ENCODE measurements at places on chromosomes 11 and 22.

- no peak overlapping the region for H3K4me3 ChIP-seq
- no peaks in the 10 kb centered on the region for H3K27me3 ChIP-seq
- peaks cover 72% of the 10 kb centered on the region for H3K36me3 ChIP-seq
- no peaks in the 10 kb centered on the region for H3K4me1 ChIP-seq
- no peak overlapping the region for H3K27ac ChIP-seq
Observed at GRCh38 chr22:31099386-31099785, 8.0 kb downstream of the SELENOM start.

GRCh38 chr22:17233348-17234043 is 14.3 kb upstream of the ADA2 start:
- H3K27ac ChIP-seq, result no peak overlapping the region
- H3K4me1 ChIP-seq, result no peaks in the 10 kb centered on the region
- no peaks in the 10 kb centered on the region for H3K36me3 ChIP-seq
- H3K27me3 ChIP-seq, result no peaks in the 10 kb centered on the region
- no peak overlapping the region for H3K4me3 ChIP-seq
- DNase-seq, result no peak

DNA sequence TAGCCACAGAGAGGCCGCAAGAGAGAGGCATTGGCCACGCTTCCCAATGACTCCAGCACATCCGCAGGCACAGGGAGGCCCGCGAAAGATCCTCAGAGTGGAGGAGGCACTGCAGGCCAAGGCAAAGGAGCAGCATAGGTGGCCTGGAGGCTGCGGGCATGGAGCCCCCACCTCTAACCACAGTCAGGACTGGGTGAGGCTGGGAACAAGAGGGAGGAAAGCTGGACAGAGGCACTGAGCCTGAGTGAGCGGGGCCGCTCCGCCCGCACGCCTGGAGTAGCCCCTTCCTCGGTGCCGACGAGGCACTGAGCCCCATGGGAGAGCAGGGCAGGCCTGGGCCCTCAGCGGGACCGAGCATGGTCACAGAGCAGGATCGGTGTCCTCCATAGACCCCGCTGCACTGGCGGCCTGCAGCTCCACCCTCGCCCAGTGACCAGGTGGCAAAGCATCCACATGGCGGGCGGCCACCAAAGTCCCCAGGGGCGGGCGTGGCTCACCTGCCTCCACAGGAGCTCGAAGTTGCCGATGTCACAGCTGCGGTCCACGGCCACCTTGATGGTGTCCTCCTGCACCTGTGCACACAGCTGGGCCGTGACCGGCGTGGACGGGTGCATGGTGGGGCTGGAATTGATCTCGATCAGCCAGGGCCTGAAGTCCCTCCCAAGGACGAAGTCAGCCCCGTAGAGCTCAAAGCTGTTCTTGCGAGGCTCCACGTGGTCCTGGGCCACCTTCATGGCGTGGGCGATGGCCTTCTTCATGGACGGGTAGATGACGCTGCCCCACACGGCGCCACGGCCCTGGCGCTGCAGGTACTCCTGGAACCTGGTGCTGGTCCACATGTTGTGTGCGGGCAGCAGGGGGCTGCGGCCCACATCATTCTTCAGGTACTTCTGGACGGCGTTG is 18.9 kb upstream of the IL17REL start:
- H3K4me1 ChIP-seq, result no peaks in the 10 kb centered on the region
- no peak for DNase-seq
- H3K4me3 ChIP-seq, result no peak overlapping the region
- H3K27ac ChIP-seq, result no peak overlapping the region
- H3K27me3 ChIP-seq, result peaks cover 3% of the 10 kb centered on the region
- H3K36me3 ChIP-seq, result no peaks in the 10 kb centered on the region

- DNase-seq, result no peak
- H3K27me3 ChIP-seq, result no peaks in the 10 kb centered on the region
- no peak overlapping the region for H3K27ac ChIP-seq
- no peaks in the 10 kb centered on the region for H3K36me3 ChIP-seq
- no peak overlapping the region for H3K4me3 ChIP-seq
Observed at GRCh38 chr11:18736590-18737148, 10.7 kb upstream of the IGSF22 start.

DNA sequence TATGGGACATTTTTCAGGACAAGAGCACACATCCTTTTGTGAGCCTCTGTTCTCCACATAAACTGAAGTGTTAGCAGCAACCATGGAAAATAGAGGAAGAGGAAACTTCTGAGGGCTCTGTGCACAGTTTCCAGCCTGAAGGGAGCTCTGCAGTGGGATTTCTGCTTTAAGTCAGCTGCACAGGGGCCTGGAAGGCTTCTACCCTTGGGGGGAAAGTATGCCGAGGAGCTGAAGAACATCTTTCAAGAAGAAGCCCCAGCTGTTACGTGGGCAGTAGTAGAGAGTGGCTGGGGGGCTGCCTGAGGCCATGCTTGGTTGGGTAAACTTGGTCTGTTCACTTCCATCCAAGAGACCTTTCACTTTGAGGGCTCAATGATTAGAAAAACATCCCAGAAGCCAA is 82.7 kb upstream of the EED start:
- H3K27ac ChIP-seq, result peak overlapping the region; percentile 92
- no peaks in the 10 kb centered on the region for H3K27me3 ChIP-seq
- no peak overlapping the region for H3K4me3 ChIP-seq
- DNase-seq, result no peak
- no peaks in the 10 kb centered on the region for H3K36me3 ChIP-seq

DNA sequence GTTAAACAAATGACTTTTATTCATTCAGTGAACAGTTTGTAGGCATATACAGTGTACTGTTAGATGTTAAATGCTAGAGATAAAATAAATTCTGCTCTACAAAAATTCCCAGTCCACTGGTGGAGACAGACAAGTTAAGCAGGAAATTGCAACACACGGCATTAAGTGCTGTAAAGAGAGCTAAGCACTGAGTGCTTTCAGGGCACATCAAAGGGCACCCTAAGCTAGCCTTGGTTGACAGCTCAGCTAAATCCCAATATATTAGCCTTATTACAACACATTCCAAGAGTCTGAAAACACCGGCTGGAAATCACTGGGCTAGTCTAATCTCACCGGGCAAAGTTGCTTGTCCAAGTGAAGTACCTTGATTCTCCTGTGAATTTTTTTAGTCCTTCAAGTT is 55.1 kb downstream of the NOX4 start:
- no peak overlapping the region for H3K27ac ChIP-seq
- H3K36me3 ChIP-seq, result peaks cover 3% of the 10 kb centered on the region
- no peak for DNase-seq
- no peaks in the 10 kb centered on the region for H3K27me3 ChIP-seq
- no peaks in the 10 kb centered on the region for H3K4me1 ChIP-seq

GRCh38 chr11:116948391-116948790 is 111.0 kb upstream of the APOA1 start:
- H3K4me3 ChIP-seq, result no peak overlapping the region
- H3K27me3 ChIP-seq, result no peaks in the 10 kb centered on the region
- peaks cover 3% of the 10 kb centered on the region for H3K4me1 ChIP-seq
- peak; percentile 85 for DNase-seq

GRCh38 chr22:39528681-39529486 is 3.7 kb downstream of the RPS19BP1 start:
- no peak overlapping the region for H3K27ac ChIP-seq
- H3K36me3 ChIP-seq, result peaks cover 37% of the 10 kb centered on the region
- H3K4me1 ChIP-seq, result peaks cover 22% of the 10 kb centered on the region
- H3K27me3 ChIP-seq, result no peaks in the 10 kb centered on the region

DNA sequence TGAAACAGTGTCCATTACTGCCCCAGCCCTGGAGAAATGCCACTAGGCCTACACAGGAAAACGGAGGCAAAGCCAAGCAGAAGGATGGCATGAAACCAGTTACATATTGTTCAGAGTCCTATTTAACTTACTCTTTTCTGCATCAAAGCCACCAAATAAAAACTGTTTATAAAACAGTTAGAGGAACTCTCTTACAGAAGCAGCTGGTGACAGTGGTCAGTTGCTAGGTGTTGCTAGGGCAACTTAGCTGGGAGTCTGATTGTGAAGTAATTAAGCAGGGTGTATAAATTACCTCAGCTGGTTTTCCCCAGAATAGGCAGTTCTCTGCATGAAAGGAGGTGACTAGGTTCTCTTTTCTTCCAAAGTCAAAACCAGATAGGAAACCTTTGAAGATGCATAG is 115.6 kb upstream of the ZBED5 start:
- no peak overlapping the region for H3K27ac ChIP-seq
- DNase-seq, result no peak
- H3K27me3 ChIP-seq, result no peaks in the 10 kb centered on the region
- H3K36me3 ChIP-seq, result no peaks in the 10 kb centered on the region
- H3K4me1 ChIP-seq, result no peaks in the 10 kb centered on the region

DNA sequence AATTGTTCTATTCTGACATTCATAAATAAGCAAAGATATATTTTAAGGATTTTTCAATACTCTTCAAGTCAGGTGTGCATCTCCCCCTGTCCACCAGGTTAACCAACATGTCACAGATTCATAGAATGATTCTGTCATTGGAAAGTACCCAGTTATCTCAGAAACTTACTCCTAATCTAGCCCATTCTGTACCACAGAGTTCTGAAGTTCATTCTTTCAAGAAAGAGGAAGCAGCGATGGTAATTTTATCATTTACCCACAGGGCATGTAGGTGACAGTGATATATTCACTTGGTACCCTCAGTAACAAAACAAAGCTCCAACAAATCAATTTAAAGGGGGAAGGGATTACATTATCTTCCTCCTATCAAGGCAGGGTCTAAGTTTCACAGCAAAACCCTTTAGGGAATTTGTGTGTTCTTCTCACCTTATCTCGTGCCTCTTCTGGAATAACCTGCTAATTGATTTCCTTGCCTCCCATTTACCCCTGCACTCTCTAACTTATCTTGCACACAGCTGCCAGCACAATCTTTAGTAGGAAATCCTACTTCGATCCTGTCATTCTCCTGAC is 19.0 kb upstream of the MPPED2 start:
- DNase-seq, result no peak
- H3K27ac ChIP-seq, result no peak overlapping the region
- H3K27me3 ChIP-seq, result no peaks in the 10 kb centered on the region
- no peaks in the 10 kb centered on the region for H3K36me3 ChIP-seq
- no peak overlapping the region for H3K4me3 ChIP-seq

- peak; percentile 26 for DNase-seq
- H3K36me3 ChIP-seq, result no peaks in the 10 kb centered on the region
- H3K27ac ChIP-seq, result peak overlapping the region; percentile 99
- no peaks in the 10 kb centered on the region for H3K27me3 ChIP-seq
- peak overlapping the region; percentile 85 for H3K4me3 ChIP-seq
- peaks cover 5% of the 10 kb centered on the region for H3K4me1 ChIP-seq
Observed at GRCh38 chr11:67117672-67118180, 1.3 kb upstream of the KDM2A start.
